ENCODE measurements at places on chromosomes 2 and 18. TPM values are rescaled to one million over a fixed set of nuclear protein-coding genes. Genes with fewer than 3 reads are reported as not detected.

The ING5 gene
- 24.9 TPM for total RNA-seq

The EMX1 gene
- not detected for total RNA-seq

The TTC27 gene
- 19.0 TPM for total RNA-seq

The MAL gene
- total RNA-seq = 2.4 TPM

The MFSD6 gene
- 7.1 TPM for total RNA-seq

The HOXD12 gene
- total RNA-seq = not detected

The SLC39A6 gene
- total RNA-seq = 37.4 TPM

The MC5R gene
- total RNA-seq = 2.9 TPM

The IL1A gene
- total RNA-seq = not detected

The MARCHF4 gene
- not detected for total RNA-seq

The ZNF385B gene
- 3.9 TPM for total RNA-seq

The ONECUT2 gene
- 0.35 TPM for total RNA-seq

The IL1RL2 gene
- total RNA-seq = 0.27 TPM
